ENCODE measurements at places on chromosomes 2 and 18.

- no peak for DNase-seq
Observed at GRCh38 chr2:149000158-149000938, 38.2 kb upstream of the LYPD6B start.

DNA sequence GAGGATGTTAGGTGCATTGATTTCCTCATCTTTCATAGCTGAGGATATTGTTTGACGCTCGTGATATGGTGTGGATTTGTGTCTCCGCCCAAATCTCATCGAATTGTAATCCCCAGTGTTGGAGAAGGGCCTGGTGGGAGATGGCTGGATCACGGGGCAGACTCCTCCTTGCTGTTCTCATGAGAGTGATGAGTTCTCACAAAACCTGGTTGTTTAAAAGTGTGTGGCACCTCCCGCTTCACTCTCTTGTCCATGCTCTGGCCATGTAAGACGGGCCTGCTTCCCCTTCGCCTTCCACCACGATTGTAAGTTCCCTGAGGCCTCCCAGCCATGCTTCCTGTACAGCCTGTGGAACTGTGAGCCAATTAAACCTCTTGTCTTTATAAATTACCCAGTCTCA lies 28.4 kb upstream of the GPC1 start:
- no peak for DNase-seq

DNA sequence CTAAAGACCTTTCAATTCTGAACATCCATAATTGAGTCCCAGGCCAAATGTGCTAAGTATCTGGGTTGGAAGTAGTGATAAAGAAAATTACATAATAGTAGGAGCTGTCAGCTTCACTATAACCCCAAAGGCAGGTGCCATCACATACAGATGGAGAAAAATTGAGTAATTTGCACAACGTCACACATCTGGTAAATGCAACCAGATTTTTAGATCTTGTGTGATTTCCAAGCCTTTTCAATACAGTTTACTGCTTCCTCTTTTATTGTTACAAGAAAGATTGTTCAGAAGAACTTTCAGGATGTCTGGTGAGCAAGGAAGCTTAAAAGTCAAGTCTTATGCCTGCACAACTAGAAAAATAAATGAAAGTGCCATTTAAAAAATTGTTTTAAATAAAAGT lies 62.3 kb downstream of the UBE2E3 start:
- no peak for DNase-seq

DNA sequence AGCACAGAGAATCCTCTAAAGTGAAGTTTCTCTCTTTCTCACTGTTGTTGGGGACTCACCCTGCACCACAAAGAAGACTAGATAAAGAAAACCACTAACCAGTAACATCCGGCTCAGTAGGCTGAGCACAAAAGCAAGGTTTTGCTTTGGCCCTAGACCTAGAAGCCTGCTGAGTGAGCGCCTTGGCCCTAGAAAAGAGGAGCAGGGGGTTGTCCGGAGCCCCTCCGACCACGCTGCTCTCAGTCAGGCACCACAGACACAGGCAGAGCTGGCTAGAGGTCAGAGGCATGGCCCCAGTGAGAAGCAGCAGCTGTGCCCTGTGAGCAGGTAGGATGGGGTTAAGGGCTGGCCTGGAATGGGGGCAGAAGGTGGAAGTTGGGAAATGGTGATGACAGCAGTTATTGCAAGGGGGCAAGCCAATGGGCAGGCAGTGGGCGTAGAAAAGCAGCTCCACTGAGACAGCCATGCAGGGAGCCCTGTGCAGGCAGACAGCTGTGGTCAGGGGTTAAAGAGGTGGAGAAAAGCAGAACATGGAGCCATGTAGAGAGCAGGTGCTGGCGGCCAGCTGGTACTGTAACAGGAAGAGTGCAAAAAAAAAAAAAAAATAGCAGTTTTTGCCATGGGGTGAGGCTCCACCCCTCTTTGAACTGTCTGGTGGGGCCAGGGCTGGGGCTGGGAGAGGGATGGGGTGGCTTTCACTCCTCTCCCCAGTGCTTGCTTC lies 36.9 kb upstream of the SLC14A1 start:
- DNase-seq, result no peak

DNA sequence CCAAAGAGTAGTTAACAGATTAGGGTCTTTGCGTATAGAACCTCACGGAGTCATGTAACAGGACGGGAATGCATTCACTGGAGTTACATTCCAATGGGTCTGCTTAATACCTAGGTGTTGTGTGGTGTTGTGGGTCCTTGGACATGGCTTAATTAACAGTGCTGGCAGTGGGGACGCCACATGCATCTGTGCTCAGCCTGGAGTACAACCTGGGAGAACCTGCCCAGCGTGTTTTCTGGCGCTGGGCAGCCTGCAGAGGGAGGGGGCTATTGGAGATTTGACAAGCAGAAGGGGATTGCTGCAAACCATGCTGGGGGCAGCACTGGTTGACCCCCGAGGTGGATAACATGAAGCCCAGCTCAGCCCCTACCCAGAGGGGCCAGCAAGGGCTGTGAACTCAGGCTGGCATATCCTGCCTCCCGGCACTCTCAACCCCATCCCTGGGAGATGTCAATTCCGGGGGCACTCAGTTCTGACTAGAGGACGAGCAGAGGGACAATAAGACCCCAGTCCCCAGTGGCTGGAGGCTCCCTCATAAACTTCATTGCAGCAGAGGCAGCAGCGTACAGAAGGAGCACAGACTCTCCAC lies 29.3 kb upstream of the COPS8 start:
- DNase-seq, result no peak

GRCh38 chr2:233451950-233452349 lies 97.7 kb downstream of the DGKD start:
- no peak for DNase-seq

DNA sequence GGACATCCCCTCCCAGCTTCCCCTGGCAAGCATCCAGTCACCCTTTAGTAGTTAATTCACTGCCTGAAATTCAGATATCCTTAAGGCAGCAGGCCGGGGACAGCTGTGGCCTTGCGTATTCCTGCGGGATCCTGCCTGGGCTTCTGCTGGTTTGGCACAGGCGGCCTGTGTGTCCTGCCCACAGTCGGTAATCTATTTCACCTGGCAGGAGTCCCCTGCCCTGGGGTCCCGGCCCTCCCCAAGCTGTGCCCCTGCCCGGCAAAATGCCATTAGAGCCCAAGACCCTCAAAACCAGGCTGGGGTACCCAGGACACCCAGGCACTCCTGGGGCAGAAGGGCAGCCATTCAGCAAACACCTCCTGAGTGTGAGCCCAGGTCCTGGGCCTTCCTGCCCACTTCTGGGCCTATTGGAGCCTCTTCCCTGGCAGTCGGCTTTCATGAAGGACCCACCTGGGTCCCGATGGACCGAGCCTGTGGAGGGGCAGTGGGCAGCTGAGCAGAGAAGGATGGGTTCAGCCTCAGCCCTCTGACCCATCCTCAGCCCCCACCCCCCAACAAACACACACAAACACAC lies 11.6 kb downstream of the CROCC2 start:
- no peak for DNase-seq

DNA sequence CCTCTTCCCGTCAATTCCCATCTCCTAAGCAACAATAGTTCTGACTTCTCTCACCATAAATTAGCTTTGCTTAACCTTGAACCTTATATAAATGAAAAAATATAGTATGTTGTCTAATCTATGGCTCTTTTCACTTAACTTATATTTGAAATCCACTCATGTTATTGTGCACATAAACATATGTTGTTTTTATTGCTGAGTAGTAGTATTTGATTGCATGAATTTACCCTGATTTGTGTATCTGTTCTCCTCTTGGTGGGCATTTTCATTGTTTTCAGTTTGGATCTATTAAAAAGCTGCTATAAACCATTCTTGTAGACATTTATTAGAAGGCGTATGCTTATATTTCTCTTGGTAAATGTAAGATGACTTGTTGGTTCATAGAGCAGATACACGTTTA lies 874.3 kb upstream of the ZEB2 start:
- DNase-seq, result no peak

All from activated CD4-positive, alpha-beta T cell treated with anti-CD3 and anti-CD28 coated beads for 1 hour (primary cell).